Activated CD8-positive, alpha-beta memory T cell treated with anti-CD3 and anti-CD28 coated beads for 4 hours (primary cell): ENCODE measurements at places on chromosomes 5 and 9.

DNA sequence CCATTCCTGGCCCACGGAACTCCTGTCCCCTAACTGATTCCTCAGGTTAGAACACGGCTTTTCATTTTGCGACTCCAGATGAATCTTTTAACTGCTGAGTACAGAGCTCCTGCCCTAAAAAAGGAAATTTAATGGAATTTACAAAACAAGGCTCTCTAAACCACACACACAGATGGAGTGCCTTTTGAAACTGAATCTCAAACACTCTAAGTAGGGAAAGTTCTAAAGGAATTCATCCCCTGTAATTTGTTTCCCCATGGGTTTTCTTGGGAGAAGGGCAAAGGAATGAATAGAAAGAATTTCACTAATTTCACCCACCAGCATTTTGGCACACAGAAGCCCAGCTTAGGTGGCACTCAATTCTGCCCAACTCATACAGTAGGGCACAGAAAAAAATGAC is 106.5 kb downstream of the THBS4 start:
- DNase-seq, result no peak

- no peak for DNase-seq
Measured at GRCh38 chr5:132800545-132800944, 12.6 kb upstream of the SOWAHA start.

DNA sequence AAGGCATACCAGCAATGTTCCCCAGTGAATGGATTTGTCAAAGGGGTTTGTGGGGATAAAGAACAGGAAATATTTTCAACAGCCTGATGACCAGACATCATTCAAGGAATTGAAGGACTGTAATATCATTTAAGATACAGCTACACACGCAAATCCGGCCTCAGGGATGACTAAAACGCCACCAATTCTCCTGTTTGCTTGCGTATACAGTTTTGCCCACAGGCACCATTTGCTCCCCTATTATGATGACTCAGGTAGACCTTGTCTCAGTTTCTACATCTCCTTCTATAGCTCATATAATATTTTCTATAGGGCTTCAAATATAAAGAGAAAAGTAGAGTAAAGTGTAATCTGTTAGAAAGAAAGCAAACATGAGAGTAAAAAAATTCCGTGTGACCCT is 29.7 kb upstream of the ITGA1 start:
- DNase-seq, result no peak

- DNase-seq, result no peak
Measured at GRCh38 chr5:88438006-88438405, 169.4 kb upstream of the TMEM161B start.

DNA sequence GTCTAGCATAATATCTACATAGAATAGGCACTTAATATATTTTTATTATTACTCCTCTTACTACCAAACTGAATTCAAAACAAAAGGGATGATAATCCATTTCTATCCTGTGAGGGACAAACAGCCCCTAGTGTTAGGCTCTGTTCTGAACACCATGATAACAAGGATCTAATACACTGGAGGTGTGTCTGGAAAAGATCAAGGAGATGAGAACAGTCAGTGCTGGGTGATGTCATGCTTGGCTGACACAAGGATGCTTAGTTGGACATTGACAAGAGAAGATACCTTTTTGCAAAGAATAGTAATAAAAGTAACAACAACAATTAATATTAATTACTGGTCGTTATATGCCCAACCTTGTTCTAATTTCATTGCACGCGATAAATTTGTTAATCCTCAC is 458.7 kb downstream of the EBF1 start:
- no peak for DNase-seq

DNA sequence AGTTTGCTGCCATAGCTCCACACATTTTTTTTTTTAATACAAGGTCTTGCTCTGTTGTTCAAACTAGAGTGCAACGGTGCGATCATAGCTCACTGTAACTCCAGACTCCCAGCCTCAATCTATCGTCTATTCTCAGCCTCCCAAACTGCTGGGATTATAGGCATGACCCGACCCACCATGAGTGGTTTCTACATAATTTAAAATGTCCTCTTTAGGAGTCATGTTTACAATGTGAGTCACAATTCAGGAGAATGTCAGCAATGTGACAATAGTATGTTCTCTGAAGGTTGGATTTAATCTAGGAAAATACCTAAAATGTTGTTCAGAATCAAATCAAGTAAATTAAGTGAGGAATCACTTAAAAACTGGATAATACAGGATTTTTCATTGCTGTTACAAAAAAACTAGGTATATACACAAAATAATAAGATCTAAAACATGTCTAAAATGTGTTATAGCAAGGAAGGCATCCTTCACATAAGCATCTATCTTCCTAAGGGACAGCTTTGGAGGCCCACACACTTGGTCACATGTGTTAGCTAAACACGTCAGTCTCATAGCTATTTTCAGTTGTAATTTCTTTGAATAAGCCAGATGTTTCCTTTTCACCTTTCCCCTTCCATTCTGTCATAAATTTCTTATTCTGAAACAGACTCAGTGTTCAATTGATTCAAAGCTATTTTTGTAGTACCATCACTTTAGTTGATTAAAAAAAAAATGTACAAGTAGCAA is 30.0 kb upstream of the ELAVL2 start:
- DNase-seq, result no peak

DNA sequence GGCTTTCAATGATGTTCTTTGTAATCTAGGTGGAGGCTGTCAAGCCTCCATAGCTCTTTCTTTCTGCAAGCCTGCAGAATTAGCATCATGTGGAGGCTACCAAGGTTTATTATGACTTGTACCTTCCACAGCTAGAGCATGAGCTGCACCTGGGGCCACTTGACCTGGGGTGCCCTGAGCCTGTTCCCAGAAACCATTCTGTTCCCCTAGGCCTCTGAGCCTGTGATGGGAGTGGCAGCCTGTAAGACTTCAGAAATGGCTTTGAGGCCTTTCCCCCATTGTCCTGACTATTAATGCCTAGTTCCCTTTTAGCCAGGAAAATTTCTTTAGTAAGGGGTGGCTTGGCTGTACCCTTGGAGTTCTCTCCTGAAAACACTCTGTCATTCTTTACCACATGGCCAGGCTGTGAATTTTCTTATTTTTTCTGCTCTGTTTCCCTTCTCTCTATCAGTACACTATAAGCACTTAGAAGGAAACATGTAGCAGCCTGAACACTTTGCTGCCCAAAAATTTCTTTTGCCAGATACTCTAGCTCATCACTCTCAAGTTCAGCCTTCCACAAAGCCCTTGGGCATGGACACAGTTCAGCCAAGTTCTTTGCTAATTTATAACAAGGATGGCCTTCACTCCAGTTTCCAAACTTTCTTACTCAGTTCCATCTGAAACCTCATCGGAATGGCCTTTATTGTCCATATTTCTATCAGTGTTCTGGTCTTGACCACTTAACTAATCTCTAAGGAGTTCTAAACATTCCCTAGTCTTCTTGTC is 61.4 kb upstream of the NR3C1 start:
- no peak for DNase-seq

- no peak for DNase-seq
Measured at GRCh38 chr9:32508728-32509127, 17.3 kb downstream of the RIGI start.
